ENCODE measurements at places on chromosomes 7 and 10.
A peak's percentile ranks its signal among the peaks of the same experiment; 100 is the strongest.

DNA sequence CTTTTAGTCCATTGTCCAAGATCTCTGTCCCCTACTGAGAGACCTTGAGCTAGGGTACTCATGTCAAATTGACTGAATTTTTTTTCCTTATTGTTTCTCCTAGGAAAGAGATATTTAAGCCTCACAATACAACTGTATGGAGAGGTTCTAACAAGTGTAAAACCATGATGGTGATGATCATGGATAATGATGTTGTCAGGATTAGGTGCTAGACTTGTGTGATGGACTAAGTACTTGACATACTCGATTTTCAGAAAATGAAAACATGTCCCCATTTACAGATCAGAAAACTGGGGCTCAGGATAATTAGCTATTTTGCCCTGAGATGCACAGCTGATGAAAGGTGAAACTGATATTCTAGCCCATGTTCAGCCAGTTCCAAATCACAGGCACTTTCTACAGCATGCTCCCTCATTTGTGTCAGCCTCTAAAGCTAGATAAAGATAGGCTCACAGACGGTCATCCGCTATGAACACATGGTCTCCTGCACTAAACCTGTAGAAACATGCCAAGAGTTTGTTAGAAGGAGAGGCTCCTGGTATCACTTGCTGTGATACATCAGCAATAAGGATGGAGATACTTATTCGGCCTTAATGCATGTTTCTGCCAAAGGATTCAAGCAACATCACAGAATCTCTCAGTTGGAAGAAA is 67.6 kb downstream of the CREB3L2 start:
- no peak for DNase-seq

DNA sequence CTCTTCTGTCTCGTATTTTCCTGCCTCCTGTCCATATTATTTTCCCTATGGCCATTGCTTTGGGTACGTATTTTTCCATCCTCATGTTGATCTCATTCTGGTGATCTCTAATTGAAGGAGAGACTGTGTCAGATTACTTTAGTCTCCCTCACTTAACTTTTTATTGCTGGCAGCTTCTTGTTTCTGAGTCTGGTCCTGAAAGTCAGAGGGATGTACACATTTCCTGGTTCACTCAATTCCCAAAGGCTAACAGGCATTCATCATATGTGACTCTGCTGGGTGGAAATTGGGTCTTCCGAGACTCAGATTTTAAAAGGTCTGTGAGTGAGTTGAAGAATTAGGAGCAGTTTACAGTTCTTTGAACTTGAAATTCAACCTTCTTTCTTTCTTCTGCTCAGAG is 10.9 kb downstream of the UMAD1 start:
- DNase-seq: no peak

- no peak for DNase-seq
These were observed 44.9 kb upstream of the ADGRA1 start for GRCh38 chr10:133042816-133043215.

DNA sequence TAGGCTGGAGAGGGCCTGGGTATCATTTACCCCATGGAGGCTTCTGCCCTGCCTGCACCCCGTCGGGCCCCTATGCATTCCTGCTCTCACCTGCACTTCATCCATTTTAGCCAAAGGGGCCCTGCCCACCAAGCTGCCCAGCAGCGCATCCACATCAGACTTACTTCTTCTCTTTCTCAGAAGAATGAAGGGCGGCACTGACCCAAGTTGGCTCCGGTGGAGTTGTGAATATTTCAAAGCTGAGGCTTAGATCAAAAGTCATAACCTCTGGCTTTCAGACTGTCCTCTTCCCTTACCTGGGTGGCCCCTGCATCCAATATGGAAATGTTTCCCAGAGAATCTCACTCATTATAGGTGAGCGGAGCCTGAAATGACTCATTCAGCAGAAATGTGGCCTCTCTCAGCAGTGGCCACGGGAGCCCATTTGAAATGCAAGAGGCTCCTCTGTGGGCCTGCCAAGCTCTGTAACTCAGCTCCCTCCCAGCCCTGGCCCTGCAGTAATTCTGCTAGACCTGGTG is 117.6 kb upstream of the TCF7L2 start:
- no peak for DNase-seq

DNA sequence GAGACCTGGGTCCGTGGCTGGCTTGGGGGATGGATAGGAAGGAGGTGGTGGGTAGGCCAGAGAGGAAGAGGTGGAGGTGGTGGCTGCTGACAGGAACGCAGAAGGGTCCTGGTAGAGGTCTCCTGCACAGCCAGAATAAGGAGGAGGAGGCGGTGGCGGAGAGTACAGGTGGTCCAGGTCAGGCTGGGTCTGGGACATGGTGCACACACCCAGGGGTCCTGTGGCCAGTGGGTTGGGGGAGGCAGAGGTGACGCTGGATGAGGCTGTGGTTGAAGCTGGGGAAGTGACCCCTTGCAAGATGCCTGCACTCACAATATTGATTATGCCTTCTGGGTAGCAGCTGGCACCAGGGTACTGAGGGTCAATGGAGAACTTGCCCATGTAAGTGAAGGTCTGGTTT is 2.2 kb downstream of the EGR2 start:
- no peak for DNase-seq

- DNase-seq: no peak
These were observed 39.9 kb downstream of the APBB1IP start for GRCh38 chr10:26478061-26478460.

DNA sequence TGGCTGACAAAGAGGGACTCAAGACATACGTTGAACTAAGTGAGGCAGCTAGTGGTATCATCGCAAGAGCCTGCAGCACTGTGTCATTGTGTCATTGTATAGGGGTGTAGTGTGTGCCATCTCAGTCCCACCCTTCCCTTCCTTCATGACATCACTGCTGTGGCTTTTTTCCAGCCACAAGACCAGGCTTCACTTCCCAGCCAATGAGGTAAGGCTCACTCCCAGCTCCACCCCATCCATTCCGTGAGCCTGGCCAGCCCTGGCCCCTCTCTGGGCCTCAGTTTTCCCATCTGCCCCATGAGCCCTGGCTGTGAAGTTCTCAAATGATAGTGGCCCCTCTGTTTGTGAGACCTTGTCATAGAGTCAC is 134.3 kb upstream of the ZMIZ1 start:
- no peak for DNase-seq

DNA sequence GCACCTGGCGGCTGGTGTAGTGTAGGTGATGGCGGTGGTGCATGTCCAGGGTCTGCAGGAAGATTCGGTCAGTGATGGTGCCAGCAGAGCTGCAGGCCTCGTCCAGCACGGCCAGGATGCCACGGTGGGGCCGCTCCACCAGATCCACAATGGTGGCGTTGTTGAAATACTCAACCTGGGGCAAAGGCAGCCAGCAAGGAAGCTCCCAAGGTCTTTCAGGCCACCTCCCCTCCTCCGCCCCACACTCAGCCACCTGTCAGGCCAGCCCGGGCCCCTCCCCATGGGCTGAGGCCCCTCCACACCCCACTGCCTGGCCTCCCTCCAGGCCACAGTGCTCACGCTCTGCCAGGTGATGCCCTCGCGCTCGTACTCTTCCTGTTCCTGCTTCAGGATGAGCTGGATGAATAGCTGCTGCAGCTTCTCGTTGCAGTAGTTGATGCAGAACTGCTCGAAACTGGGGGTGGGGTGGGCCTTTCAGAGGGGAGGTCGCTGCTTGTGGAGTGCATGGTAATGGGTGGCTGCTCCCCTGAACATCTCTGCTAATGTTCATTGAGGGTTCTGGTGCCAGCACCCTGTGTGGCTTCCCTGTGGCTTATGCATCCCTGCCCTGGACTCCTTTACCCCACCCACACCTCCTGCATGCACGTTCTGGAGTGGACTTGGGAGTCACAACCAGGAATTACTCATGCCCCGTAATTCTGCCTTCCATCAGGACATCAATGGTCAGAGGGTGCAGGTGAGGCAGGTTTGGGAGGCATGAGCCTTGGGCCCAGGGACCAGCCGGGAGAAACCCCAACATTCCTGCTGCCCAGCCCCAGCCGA is 8.9 kb downstream of the MYO1G start:
- no peak for DNase-seq

GRCh38 chr10:91144961-91145360 is 75.5 kb upstream of the PCGF5 start:
- DNase-seq: peak; percentile 44

DNA sequence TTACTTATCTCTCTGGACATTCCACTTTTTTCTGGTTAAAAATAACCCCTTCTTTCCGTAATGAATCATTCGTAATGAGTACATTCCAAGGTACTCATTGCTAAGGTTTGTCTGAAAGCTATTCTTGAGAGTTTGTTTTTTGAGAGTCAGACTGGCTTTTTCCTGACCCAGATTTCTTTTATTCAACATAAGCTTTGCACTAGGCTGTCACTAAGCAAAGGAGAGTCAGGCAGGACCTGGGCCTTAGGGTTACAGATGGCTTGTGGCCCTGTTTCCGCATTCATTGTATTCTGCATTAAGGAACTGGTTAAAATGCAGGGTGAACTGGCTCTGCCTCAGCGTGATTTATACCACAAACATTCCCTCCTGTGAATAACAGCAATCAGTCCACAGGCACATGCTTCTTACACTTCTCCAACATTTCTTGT is 84.1 kb downstream of the POM121L12 start:
- DNase-seq: no peak

- DNase-seq: no peak
These were observed 71.8 kb downstream of the SNX10 start for GRCh38 chr7:26363465-26363864.

GRCh38 chr7:148665221-148665620 is 33.5 kb upstream of the CUL1 start:
- DNase-seq: no peak

DNA sequence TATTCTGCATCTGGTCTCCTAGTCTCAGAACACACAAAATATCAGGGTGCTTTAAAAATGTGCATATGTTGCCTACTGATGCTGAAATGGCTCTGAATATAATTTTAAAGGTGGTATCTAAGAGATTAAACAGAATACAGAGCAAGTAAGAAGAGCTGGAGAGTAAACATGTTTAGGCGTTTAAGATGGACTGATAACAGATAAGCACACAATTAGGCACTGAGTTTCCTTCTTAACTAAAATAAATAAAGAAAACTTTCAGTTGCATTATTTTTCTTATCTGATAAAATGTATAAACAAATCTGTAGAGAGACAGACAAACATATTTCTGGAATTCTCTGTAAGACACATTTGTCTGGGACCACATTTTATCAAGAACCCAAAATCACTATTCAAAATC is 35.6 kb upstream of the DGKB start:
- no peak for DNase-seq

- DNase-seq: no peak
These were observed 317.1 kb upstream of the KLF6 start for GRCh38 chr10:4101918-4102654.

- no peak for DNase-seq
These were observed 9.5 kb downstream of the CHST15 start for GRCh38 chr10:124083740-124084397.

DNA sequence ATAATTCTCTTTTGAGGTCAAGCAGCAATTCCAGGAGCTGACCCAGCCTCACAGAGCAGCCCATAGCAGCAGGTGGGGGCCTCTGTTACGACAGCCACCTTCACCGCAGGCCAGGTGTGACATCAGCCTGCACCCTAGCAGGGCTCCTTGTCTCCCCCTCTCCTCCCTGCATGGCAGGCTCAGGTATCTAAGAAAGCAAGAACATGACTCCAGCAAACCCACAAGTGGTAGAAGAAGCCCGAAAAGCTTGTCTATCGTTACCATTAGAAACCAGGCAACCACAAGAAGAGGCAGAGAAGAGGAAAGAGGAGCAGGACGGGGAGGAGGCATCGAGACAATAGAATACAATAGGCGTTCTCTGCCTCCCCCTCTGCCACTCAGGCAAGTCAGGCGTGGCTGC is 104.0 kb upstream of the PRR15 start:
- no peak for DNase-seq

- no peak for DNase-seq
These were observed 393.8 kb upstream of the PRKCQ start for GRCh38 chr10:6973899-6974298.

DNA sequence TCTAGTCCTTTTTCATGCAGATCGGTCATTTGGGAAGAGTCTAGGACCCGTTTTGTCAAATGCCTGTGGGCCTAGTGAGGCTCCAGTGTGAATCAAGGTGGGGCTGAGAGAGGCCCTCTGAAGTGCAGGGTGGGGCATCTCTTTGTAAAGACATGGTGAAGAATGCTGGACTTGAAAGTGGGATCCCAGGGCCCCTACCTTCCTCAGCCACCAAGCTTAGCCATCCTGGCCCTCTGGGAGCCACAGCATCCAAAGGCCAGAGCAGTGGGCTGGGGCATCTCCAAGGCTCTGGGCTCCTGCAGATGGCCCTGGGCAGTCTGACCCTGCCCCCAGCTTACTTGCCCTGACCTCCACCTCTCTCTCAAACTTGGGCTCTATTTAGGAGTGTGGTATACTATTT is 78.5 kb downstream of the ADCY1 start:
- DNase-seq: no peak

GRCh38 chr7:156609010-156609877 is 31.3 kb upstream of the RNF32 start:
- DNase-seq: no peak

DNA sequence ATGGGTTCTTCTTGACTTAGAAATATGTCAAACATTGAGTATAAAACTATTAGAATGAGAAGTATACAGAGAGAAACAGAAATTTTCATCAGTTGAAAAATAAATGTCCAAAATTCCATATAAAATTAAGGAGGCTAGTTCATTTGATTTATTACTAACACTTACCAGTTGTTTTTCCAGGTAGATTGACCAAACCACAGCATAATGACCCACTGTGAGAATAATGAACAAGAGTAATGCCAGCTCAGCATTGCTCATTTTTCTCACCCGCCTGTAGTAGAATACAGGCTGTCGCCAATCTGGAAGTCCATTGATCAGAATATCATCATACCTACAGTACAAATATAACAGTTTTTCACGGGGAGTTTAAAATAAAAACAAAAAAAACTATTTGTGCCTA is 82.9 kb downstream of the DNAJC1 start:
- no peak for DNase-seq

- DNase-seq: peak; percentile 49
These were observed 38.6 kb upstream of the RSBN1L start for GRCh38 chr7:77657427-77658224.

- peak; percentile 21 for DNase-seq
These were observed 828.8 kb upstream of the MBL2 start for GRCh38 chr10:53601260-53601875.

- DNase-seq: no peak
These were observed 81.8 kb upstream of the ANKRD1 start for GRCh38 chr10:91002656-91003055.

DNA sequence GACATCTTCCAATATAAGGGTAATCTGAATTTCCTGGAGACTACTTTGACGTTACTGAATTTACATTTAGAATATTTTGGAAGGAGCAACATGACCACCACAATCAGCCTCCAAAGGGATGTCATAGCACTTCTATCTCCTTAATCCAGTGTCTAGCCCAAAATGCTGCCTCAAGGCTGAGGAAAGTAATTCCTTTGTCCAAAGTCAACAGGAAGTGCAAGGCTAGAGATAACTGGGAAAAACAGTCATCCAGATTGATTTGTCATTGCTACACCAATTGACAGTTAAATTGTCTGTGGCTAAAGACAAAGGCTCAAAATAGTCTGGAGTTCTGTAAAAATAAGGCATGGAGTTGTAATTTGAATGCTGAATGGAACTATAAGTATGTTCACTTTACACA is 3.9 kb upstream of the TFPI2 start:
- DNase-seq: no peak

GRCh38 chr7:76368190-76368589 is 9.4 kb upstream of the YWHAG start:
- no peak for DNase-seq

GRCh38 chr7:18257711-18258110 is 230.1 kb upstream of the PRPS1L1 start:
- peak; percentile 2 for DNase-seq

Data from HFFc6 (cell line).